ENCODE measurements at places on chromosomes 4 and X.

DNA sequence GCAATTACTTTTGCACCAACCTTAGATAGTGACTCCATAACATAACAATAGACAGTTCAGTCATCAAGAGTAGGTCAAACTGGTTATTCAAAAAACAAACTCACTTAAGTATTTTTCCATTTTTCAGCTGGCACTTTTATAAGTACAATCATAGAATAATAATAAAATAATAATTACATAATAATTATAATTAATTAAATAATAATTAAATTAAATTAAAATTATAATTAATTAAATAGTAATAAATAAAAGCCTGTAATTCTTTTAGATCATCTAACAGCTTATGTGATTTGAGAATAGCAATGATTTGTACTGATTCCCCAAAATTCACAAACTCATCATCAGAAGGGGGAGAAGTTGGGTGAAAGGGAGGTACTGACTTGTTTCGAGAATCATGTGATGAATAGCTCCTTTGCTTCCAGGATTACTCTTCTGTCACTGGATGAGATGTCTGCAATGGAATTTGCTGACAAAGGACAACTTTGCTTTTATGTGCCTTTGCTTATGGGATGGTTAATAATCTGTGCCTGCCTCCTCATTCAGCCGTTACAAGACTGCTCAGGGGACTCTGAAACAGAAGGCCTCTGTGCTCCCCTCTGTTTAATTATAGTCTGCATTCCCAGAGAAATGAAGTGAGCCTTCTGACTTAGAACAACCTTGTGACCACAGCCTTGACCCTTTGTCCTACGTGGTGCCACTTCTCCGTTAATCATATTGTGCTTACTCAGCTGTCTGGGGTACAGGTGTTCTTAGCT is 104.8 kb upstream of the ENPEP start:
- H3K36me3 ChIP-seq = no peaks in the 10 kb centered on the region
- H3K4me3 ChIP-seq = no peak overlapping the region
- DNase-seq = no peak
- H3K4me1 ChIP-seq = no peaks in the 10 kb centered on the region
- H3K27me3 ChIP-seq = no peaks in the 10 kb centered on the region
- no peak overlapping the region for H3K27ac ChIP-seq

DNA sequence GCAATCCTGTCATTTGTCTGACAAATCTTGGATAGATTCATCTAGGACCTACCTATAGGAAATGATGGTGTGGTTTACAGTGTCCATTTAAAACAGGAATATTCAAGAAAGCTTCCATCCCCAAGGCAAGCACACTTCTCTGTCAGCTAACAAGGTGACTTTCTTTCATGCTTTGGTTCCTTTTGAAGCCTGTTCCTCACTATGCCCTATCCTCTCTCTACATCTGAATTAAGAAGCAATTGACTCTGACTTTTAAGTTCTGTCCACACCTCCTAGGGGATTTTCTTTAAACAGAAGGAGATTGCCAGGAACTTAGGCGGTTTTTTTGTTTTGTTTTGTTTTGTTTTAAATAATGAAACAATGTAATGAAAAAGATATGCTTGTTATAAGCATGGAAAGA is 1181.4 kb upstream of the TENM3 start:
- H3K27me3 ChIP-seq = no peaks in the 10 kb centered on the region
- H3K36me3 ChIP-seq = no peaks in the 10 kb centered on the region
- H3K27ac ChIP-seq = no peak overlapping the region
- H3K4me1 ChIP-seq = no peaks in the 10 kb centered on the region

- H3K4me1 ChIP-seq = no peaks in the 10 kb centered on the region
- H3K27me3 ChIP-seq = no peaks in the 10 kb centered on the region
- DNase-seq = no peak
- no peak overlapping the region for H3K4me3 ChIP-seq
- H3K36me3 ChIP-seq = no peaks in the 10 kb centered on the region
Observed at GRCh38 chr4:6019316-6020263, 1.4 kb upstream of the C4orf50 start.

DNA sequence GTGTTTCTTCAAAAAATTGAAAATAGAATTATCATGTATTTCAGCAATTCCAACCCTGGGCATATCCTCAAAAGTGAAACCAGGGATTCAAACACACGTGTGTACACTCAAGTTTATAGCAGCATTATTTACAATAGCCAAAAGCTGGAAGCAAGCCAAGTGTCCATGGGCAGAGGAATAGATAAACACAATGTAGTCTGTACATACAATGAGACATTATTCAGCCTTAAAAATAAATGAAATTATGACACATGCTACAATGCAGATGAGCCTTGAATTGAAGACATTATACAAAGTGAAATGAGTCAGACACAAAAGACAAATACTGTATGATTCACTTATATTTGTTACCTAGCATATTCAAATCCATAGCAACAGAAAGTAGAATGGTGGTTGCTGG is 853.4 kb downstream of the STIM2 start:
- H3K36me3 ChIP-seq = no peaks in the 10 kb centered on the region
- no peaks in the 10 kb centered on the region for H3K27me3 ChIP-seq
- no peaks in the 10 kb centered on the region for H3K4me1 ChIP-seq

GRCh38 chr4:27702730-27703431 is 842.2 kb downstream of the STIM2 start:
- no peaks in the 10 kb centered on the region for H3K27me3 ChIP-seq
- no peaks in the 10 kb centered on the region for H3K36me3 ChIP-seq
- no peaks in the 10 kb centered on the region for H3K4me1 ChIP-seq
- no peak overlapping the region for H3K4me3 ChIP-seq

GRCh38 chrX:626745-627509 is 3.7 kb upstream of the SHOX start:
- H3K36me3 ChIP-seq = no peaks in the 10 kb centered on the region
- H3K27me3 ChIP-seq = no peaks in the 10 kb centered on the region
- DNase-seq = peak; percentile 19
- H3K27ac ChIP-seq = no peak overlapping the region
- H3K4me3 ChIP-seq = no peak overlapping the region

- H3K27me3 ChIP-seq = no peaks in the 10 kb centered on the region
- H3K36me3 ChIP-seq = no peaks in the 10 kb centered on the region
- no peak for DNase-seq
Observed at GRCh38 chr4:5206016-5206790, 154.9 kb downstream of the STK32B start.

- H3K27ac ChIP-seq = no peak overlapping the region
- H3K36me3 ChIP-seq = no peaks in the 10 kb centered on the region
- H3K4me1 ChIP-seq = no peaks in the 10 kb centered on the region
Observed at GRCh38 chrX:150050387-150050786, 112.1 kb upstream of the EOLA2 start.

GRCh38 chrX:151206871-151207270 is 30.5 kb downstream of the GPR50 start:
- H3K36me3 ChIP-seq = no peaks in the 10 kb centered on the region
- no peaks in the 10 kb centered on the region for H3K4me1 ChIP-seq
- no peak for DNase-seq
- H3K27me3 ChIP-seq = no peaks in the 10 kb centered on the region
- H3K4me3 ChIP-seq = no peak overlapping the region
- no peak overlapping the region for H3K27ac ChIP-seq

DNA sequence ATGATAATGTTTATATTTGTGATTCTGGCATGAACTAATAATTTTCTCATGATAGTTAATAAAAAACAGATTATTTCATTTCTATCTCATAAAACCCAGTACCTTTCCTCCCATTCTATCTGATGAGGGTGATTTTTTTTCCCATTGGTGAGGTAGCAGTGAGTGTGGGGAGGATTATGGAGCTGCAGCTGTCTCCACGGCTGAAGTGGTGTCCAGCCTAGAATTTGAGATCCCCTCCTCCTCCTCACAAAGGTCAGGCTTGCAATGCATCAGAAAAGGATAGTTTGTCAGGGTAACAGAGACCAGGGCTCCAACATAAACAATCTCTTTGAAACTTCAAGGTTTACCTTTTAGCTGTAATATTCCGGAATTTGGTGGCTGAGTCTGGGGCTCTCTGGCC is 60.9 kb downstream of the C4orf51 start:
- DNase-seq = no peak
- H3K4me1 ChIP-seq = peaks cover 5% of the 10 kb centered on the region

DNA sequence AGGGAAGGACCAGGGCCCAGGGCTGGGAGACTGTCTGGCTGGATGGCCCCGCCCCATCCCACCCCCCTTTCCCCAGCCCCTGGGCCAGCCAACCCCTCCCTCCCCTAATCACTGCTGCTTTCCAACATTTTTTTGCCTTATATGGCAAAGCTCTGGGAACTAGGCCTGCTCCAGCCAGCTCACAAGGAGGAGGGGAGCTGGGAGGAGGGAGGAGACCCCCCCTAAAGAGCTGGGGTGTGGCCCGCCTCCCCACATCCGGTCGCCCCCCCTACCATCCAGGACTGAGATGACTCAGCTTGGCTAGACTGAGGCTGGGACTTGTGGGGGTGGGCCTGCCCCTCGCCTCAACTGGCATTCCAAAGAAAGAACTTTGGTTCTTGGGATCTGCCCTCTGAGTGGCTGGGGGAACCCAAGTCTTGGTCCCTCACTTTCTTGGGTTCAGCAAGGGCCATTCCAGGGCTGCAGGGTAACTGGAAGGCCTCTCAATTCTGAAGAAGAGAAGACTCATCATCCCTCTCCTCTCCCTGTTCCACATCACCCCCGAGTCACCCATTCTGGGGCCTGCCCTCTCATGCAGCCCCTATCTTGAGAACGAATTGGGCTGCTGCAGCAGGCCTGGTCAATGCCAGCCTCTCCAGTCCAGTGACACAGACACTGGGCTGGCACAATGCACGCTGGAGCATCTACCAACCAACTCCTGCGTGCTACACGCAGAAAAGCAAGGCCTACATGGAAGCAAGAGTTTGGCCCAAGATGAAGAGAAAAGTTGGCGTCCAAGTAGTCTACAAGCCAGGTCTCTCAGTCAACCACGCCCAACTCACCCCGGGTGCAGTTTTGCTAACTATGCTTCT is 4.8 kb downstream of the FLNA start:
- peak overlapping the region; percentile 60 for H3K4me3 ChIP-seq
- H3K27ac ChIP-seq = no peak overlapping the region
- H3K27me3 ChIP-seq = no peaks in the 10 kb centered on the region
- no peaks in the 10 kb centered on the region for H3K36me3 ChIP-seq

DNA sequence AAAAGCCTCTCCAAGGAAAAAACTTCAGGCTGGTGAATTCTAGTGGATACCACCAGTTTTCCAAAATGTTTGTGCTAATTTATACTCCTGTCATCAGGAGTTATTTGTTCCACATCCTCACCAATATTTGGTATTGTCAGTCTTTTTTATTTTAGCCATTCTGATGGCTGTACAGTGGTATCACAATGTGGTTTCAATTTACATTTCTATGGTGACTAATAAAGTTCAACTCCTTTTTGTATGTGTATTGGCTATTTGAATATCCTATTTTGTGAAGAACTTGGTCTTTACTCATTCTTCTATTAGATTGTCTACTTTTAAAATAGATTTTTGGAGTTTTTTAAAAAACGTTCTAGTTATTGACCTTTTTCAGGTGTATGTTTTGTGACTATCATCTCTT is 33.0 kb upstream of the FRAS1 start:
- H3K4me1 ChIP-seq = no peaks in the 10 kb centered on the region
- H3K27me3 ChIP-seq = no peaks in the 10 kb centered on the region
- H3K4me3 ChIP-seq = no peak overlapping the region
- no peaks in the 10 kb centered on the region for H3K36me3 ChIP-seq
- H3K27ac ChIP-seq = no peak overlapping the region

- H3K27me3 ChIP-seq = no peaks in the 10 kb centered on the region
- H3K36me3 ChIP-seq = no peaks in the 10 kb centered on the region
- DNase-seq = no peak
Observed at GRCh38 chr4:40316333-40316781, 18.8 kb upstream of the CHRNA9 start.

GRCh38 chr4:23706972-23707651 is 182.7 kb downstream of the PPARGC1A start:
- H3K36me3 ChIP-seq = no peaks in the 10 kb centered on the region
- no peaks in the 10 kb centered on the region for H3K4me1 ChIP-seq

GRCh38 chr4:20640989-20641388 is 59.3 kb upstream of the PACRGL start:
- H3K4me3 ChIP-seq = no peak overlapping the region
- no peak overlapping the region for H3K27ac ChIP-seq
- DNase-seq = no peak

DNA sequence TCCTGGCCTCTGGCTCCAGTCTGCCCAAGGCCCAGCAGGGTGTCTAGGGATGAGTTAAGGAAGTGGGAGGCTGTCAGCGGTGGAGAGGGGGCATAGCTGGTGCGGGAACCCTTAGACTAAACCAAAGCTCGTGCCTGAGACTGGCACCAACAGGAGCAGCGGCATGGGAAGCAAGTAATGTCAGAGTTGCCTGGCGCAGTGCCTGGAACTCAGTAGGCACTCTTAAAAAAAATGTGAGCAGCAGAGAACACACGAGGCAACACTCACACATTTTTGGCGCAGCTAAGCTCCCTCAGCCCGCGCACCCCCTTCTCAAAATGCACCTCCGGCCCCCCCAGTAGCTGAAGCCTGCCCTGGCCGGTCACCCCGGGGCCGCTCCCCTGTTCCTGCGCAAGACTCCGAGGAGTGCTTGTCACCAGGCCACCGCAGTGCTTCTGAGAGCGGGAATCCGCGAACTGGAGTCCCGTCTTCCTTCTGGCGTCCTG is 583 bp downstream of the GABRE start:
- peak overlapping the region; percentile 73 for H3K4me3 ChIP-seq
- H3K27me3 ChIP-seq = no peaks in the 10 kb centered on the region
- peaks cover 2% of the 10 kb centered on the region for H3K36me3 ChIP-seq
- no peak for DNase-seq
- peaks cover 2% of the 10 kb centered on the region for H3K4me1 ChIP-seq

GRCh38 chr4:169885893-169886292 is 128.1 kb upstream of the HPF1 start:
- H3K4me1 ChIP-seq = no peaks in the 10 kb centered on the region
- H3K27ac ChIP-seq = no peak overlapping the region
- no peak overlapping the region for H3K4me3 ChIP-seq
- no peak for DNase-seq

DNA sequence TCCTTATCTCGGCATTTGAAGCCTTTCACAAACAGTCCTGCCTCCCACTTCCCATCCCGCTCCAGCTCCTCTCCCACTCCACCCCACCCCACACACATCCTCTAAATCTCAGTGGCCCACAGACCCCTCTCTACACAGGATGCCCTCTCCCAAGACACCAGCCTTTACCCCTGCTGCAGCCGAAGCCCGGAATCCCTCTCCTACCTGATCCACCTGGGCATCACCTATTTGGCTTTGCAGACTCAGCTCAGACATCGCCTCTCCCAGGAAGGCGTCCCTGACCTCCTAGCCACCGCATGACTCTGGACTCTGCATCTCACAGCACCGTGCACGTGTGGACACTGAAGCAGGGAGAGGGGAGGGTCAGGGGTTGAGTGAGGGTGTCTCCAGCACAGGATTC is 11.5 kb downstream of the PPP2R2C start:
- H3K4me3 ChIP-seq = no peak overlapping the region
- H3K27ac ChIP-seq = no peak overlapping the region
- H3K36me3 ChIP-seq = no peaks in the 10 kb centered on the region
- DNase-seq = no peak
- no peaks in the 10 kb centered on the region for H3K4me1 ChIP-seq

- H3K36me3 ChIP-seq = no peaks in the 10 kb centered on the region
- no peak overlapping the region for H3K4me3 ChIP-seq
- no peaks in the 10 kb centered on the region for H3K27me3 ChIP-seq
- no peaks in the 10 kb centered on the region for H3K4me1 ChIP-seq
Observed at GRCh38 chrX:44062840-44063239, 89.7 kb upstream of the NDP start.

GRCh38 chr4:33323393-33323792 is 2603.2 kb downstream of the PCDH7 start:
- H3K36me3 ChIP-seq = no peaks in the 10 kb centered on the region
- no peak for DNase-seq
- no peaks in the 10 kb centered on the region for H3K4me1 ChIP-seq
- no peak overlapping the region for H3K27ac ChIP-seq
